ENCODE measurements at places on chromosomes 7 and 10.

- no peak for DNase-seq
Measured at GRCh38 chr7:64651203-64651602, 14.7 kb upstream of the ZNF107 start.

GRCh38 chr10:59694936-59695335 is 14.7 kb downstream of the SLC16A9 start:
- no peak for DNase-seq

DNA sequence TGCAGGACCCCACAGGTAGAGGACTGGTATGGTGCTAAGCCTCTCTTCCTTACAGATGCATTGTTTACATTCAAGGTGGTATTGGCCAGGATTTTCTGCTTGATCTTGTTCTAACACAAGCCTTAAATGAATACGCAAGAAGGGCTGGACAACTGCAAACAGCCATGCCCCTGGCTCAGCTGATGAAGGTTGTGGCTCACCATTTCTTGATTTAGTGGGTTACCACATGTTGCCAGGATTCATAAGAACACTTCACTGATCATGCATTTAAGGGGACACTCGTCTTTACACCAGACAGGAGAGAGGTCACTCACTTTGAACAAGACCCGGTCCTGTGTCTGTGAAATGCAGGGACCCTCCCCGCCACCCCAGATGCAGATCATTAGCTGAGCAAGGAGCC is 82.2 kb downstream of the CHN2 start:
- no peak for DNase-seq

- DNase-seq = no peak
Measured at GRCh38 chr7:151590071-151590849, 70.6 kb upstream of the RHEB start.

DNA sequence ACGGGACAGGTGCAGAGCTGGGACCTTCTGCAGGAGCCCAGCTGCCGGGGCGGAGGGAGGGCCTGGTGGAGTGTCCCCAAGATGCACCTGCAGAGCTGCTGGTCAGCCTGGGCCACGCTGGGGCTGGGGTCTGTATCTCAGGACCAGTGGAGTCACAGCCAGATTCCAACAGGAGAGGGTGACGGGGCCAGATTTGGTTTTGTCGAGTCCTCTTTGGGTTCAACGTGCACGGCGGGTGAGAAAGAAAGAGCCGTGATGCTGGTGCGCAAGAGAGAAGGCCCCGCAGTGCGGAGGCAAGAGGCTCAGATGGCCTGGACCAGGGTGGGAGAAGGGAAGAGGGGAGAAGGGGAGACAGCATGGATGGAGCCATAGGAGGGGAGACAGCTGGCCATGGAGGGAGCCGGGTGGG is 462.9 kb downstream of the PTPRN2 start:
- no peak for DNase-seq

GRCh38 chr10:103145860-103146466 is 47.1 kb downstream of the NT5C2 start:
- DNase-seq = no peak

GRCh38 chr7:141268614-141269013 is 194.8 kb downstream of the TMEM178B start:
- DNase-seq = no peak

DNA sequence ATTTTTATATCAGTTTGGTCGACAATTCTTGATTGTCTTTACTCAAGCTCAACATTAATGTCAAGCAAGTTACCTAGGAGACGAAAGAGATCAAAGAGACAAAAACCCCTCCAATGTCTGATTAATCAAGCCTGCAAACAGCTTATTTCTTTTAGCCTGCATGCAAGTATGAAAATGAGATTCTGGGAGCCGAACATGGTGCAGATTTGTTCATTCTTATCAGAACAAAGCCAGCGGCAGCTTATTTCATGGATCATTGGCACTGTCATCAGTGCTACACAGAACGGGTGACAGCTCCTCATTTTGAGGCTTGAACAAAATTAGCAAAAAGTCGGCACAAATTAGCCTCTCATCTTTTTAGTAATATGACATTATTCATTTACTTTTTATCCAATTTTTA is 26.5 kb downstream of the FAM204A start:
- no peak for DNase-seq

All from cerebellar nuclear complex (tissue), 1 donor.